RCC 7860 (cell line): ENCODE measurements at places on chromosomes 11 and 22.
A peak's percentile ranks its signal among the peaks of the same experiment; 100 is the strongest.

- no peak for DNase-seq
Observed at GRCh38 chr22:43488031-43488866, 76.4 kb downstream of the MPPED1 start.

GRCh38 chr11:88402192-88402715 lies 64.7 kb upstream of the CTSC start:
- peak; percentile 35 for DNase-seq

- DNase-seq, result no peak
Observed at GRCh38 chr11:76123248-76123647, 83.1 kb downstream of the WNT11 start.

DNA sequence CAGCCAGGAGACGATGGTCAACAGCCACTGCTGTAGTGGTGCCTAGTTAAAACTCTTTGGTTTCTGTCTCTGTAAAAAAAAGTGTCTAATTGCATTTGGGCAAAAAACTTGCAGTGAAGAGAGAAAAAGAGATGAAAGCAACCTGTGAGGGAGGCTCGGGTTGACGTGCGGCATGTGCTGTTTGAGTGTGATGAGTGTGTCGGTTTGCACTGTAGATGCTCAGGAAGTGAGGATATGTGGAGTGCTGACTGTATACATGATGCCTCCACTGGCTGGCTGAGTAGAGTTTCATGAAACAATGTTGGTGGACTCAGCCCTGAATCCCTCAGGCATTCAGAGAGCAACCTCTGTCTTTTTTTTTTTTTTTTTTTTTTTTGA lies 4.3 kb upstream of the DGCR6L start:
- DNase-seq, result no peak

GRCh38 chr22:35349368-35349703 lies 31.6 kb upstream of the HMOX1 start:
- DNase-seq, result no peak
